ENCODE measurements at places on chromosomes 12 and 14.
A peak's percentile ranks its signal among the peaks of the same experiment; 100 is the strongest.

GRCh38 chr12:34403706-34404376 is 381.5 kb downstream of the ALG10 start:
- no peak for DNase-seq

- DNase-seq: no peak
Observed at GRCh38 chr12:51961834-51962233, 10.3 kb downstream of the ACVR1B start.

DNA sequence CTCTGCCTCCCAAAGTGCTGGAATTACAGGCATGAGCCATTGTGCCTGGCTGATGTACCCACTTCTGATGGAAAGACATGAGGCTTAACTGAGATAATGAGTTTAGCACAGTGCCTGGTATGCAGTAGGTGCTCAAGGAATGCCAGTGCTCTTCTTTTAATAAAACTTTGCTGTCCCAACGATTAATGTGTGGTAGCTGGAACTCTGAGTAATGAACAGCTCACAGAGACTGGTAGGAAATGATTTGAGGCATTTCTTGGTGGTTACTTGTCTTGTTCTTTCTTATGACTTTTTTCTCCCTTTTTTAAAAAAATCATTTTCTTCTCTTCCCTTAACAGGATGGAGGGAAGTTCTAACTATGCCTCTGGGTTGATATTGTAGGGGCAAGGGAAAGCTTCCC is 235.7 kb upstream of the PWP1 start:
- DNase-seq: no peak

DNA sequence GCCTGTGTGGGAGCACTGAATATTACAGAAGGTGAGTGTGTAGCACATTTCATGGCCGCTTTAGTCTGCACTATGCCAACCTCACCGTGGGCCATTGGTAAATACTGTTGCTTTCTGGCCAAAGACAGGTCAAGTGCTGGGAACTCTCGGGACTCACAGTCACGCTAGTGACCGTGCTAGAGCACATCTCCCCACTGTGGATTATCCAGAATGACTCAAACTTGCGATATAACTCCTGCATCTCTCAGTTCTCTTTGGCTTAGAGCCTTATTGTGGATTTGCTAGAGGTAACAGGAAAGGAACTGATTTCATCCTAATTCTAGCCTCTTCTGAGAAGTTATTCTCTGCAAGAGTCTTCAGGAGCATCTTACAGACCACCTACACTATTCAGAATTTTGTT is 86.5 kb downstream of the DAD1 start:
- DNase-seq: no peak

DNA sequence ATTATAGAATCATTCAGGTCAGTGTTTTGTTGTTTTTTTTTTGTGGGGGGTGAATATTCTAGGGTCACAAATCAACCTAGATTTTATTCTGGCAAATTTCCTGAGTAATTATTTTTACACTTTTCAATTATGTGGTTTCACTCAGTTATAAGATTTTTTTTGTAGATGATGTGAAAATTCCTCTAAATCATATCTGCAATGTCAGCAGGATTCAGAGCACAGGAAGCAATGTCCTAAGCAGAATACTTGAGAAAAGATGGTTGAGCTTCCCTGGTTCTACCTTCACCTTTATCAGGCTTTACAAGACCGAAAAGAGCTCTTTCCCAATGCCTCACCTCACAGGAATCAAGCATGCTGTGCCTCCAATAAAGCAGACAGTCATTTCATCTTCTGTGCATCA is 124.3 kb downstream of the SLC41A2 start:
- no peak for DNase-seq

DNA sequence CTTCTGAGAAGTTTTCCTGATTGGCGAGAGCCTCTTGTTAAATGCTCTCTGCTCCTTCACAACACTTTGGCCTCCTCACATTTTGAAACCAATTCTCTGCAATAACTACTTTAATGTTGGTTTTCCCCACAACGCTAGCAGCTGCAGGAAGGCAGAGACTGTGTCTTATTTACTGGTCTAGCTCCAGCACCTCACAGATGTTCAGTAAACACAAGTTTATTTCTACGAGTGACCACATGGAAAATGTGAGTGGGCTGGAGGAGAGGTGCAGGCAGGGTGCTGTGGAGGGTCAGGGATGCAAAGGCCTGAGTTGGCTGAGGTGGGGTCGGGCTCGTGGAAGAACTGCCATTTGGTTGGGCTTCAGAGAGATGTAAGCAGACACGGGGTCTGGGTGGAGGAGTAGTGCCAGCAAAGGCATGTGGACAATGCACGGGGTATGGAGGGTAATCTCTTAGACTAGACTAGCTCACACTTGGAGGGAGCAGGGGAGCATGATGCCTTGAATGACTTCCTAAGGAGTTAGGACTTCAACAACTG is 117.4 kb upstream of the RTL1 start:
- peak; percentile 14 for DNase-seq

DNA sequence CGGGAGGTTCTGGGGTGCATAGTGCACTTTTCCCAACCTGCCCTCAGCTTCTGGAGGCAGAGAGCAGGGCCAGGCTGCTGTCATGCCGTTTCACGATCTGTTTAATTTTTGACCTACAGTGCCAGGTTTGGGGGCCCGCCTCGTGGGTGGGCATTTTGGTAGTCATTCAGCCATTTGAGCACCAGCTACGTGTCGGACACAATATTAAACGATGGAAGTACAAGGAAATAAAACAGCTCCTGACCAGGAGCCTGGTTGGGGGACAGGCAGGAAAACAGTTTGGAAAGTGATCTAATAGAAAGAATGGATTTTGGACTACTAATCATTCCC is 708 bp downstream of the FNTB start:
- no peak for DNase-seq

DNA sequence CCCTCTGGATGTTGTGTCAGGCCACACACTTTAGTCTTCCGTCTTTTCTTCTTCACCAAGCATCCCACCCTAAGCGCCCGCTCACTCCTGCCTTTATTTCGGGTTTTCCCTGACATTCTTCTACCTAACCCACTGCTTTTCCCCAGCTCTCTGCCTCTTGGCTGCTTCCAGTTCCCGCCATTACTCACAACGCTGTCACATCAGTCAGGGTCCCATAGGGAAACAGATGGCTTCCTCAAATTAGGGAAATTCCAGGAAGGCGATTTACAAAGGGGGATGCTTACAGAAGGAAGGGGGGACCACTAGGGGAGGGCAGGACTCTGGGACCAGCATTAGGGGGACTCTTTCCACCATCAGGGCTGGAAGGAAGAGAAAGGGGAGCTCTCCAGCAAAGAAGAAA is 9.2 kb upstream of the PPP1R13B start:
- no peak for DNase-seq

- DNase-seq: no peak
Observed at GRCh38 chr14:47674148-47674542, 1.3 kb downstream of the MDGA2 start.

- no peak for DNase-seq
Observed at GRCh38 chr12:12748044-12748443, 30.9 kb downstream of the CDKN1B start.

Data from omental fat pad (tissue), 4 donors.